ENCODE measurements at places on chromosomes 2 and 18.

DNA sequence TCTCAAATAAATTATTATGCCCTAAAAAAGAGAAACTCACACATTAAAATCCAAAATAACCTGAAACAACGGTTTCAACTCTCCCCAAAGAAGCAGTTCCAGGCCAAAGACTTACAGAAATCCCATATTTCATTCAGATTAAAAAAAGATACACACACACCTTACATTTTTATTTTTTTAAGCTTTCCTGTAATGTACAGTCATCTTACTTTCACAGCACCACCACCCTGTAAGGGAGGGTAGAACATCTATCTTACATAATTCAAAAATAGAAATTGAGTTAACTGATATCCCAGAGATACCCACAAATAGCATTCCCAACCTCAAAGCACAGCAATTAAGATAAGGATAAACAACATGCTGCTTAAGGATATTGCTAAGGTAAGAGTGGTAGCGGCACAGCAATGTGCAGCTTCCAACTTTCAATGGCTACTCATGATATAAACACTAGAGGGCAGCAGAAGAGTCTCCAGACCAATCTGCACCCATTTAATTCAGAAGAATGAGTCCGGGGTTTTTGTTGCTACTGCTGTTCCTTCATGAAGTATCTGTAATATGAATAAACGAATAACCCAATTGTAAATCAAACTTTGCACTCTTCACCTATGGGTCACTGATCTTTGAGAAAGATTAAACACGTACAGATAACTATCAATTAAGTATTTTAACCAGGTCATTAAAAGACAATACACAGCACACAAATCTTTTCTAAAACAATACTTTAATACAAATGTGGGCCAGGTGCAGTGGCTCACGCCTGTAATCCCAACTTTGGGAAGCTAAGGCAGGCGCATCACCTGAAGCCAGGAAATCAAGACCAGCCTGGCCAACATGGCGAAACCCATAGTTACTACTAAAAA is 11.3 kb downstream of the GFPT1 start:
- peak; percentile 34 for DNase-seq

- no peak for DNase-seq
Observed at GRCh38 chr2:233439191-233439590, 84.9 kb downstream of the DGKD start.

DNA sequence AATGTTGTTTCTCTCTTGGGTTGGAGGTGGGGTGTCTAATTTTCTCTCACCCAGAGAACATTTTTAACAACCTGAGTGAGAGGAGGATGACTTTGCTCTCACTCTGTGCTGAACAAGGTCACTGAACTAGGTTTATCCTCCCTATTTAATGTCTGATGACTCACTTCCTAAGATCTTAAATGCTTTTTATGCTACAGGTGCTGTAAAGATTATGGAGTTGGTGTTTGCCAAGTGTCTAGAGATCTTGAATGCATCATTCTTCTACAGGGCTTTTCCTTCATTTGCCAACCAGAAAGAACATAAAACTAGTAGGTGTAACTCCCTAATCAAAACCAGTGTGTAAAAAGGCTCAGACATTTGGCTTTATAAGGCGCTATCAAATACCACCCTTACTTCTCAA is 350.5 kb upstream of the ETAA1 start:
- DNase-seq: no peak

GRCh38 chr2:42044939-42045338 is 2.9 kb upstream of the PKDCC start:
- DNase-seq: no peak

- no peak for DNase-seq
Observed at GRCh38 chr2:36266536-36267121, 88.9 kb upstream of the CRIM1 start.

DNA sequence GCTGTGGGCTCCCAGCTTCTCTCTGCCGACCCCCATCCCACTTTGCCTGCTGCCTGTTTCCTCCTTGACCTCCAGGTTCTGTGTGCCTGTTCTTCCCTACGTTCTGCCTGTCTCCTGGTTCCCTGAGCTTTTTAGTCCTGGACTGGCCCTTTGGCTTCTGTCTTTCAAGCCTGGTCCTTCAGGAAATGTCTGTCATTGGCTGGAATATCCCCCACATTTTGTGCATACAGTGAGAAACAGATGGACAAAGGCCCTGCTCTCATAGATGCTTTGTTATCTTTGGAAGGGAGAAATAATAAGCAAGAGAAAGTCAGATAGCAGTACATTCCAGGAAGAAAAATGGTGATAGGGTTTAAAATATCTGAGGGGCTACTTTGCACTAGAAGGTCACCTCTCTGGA is 5.7 kb downstream of the MGAT5 start:
- no peak for DNase-seq

GRCh38 chr2:134429886-134430285 is 176.0 kb downstream of the MGAT5 start:
- DNase-seq: no peak
